ENCODE measurements at places on chromosomes 2 and 18.

DNA sequence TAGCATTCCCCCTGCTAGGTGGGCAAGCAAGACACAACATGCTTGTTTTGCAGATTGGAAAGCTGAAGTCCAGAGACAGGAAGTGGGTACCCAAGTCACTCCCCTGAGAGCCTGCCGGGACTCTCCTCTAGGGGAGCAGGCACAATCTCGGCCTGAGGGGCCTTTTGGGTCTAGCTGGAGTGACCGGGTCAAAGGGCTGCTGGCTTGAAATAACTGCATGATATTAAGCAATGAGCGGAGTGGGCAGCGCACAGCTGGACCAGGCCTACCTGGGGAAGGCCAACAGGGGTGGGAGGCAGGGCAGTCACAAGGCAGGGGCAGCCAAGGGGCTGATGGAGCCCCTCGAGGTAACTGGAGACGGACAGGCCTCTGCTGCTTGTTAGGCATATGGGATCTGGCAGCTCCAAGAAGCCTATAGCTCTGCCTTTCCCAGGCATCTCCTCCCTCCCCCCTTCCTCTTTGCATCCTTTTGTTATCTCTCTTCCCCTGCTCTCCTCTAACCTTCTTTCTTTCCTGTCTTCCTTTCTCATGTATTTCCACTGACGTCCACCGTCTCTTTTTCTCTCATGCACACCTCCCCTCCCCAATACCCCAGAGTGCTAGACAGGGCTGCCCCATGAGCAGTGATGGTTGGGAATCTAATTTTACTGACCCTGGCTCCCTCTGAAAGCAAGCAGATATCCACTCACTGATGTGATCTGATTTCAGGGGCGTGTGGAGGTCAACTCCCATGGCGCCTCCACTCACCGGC, 237.5 kb downstream of the LOXHD1 start:
- DNase-seq, result no peak

- DNase-seq, result no peak
Measured at GRCh38 chr2:72745679-72746368, 80.0 kb downstream of the EXOC6B start.

DNA sequence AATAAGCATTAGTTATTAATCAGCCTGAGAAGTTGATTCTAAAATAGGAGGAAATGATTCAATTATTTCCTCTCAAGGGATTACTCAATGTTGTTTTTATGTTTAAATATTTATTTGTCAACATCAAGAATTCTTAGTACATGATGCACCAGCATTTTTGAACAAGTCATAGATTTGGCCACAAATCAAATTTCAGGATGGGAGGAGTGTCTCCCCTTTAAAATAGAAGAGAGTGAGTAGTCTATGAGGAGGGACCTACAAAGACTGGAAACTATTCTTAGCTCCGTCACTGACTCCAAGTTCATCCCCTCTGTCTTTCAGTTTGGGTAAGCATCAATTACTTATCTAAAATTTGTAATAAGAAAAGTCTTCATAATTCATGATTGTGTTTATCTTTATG, 18.6 kb upstream of the IL18R1 start:
- DNase-seq, result no peak

DNA sequence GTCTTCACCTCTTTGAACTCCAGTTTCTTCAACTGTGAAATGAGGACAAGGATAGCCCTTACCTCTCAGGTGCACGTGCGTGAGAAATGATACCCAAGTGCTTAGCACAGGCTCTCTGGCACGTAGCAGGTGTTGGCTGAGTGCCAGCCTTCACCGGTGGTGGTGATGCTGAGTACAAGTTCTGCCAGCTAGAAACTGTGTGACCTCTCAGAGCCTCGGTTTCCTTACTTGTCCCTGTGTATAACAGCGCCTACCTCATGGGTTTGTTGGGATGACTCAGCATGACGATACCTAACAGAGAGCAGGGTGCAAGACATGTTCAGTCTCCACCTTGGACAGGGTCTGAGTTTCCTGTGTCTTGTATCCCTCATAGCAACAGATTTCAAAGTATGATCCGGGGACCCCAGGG, 205.1 kb downstream of the TNS1 start:
- no peak for DNase-seq

- DNase-seq, result no peak
Measured at GRCh38 chr2:74083750-74084149, 64.0 kb downstream of the BOLA3 start.

DNA sequence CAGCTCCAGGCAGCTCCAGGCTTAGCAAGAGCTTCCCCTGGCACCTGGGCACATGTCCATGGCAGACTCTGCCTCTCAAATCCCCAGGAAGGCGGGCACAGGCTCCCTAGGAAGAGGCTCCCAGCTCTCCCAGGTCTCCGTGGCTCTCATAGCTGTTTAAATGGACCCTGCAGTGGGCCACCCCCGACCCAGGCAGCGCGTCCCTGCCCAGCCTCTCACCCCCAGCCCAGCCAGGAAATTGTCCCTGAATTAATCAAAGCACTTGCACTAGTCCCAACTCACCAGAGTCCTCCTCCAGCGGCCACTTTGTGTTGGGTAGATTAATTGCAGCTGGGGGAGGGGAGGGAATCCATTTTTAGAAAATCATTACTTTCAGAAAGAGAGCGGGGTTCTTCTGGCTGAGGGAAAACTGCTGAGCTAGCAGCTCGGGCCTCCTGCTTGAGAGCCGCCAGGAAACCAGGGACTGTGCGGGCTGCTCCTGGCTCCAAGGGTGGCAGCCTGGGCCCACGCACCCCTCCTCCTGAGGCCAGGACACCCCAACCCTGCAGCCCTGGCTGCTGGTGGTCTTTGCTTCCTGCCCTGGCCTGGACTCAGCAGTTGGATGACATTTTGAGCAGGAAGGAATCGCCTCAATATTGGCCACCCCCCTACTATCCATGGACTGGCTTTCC, 36.0 kb downstream of the SMAD7 start:
- no peak for DNase-seq

DNA sequence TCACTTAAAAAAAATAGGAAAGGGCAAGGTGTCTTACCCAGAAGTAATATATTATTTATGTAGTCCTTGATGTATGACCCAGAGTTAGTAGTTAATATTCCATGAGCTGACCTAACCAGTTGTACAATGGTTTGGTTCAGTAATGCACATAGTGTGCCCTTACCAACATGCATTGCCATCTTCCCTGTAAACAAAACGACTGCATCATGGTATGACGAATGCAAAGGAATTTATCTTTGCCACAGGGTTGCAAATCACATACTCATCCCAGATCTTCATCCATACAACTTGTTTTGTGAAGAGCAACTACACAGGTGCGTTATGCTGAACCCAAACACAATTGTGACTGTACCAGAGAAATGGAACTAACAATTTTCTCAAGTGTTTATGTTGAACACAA, 68.9 kb upstream of the ZSWIM2 start:
- DNase-seq, result no peak

- no peak for DNase-seq
Measured at GRCh38 chr18:76380791-76381405, 114.1 kb downstream of the ZNF516 start.

GRCh38 chr2:63764630-63765029, 77.1 kb upstream of the UGP2 start:
- no peak for DNase-seq

GRCh38 chr2:191304939-191305875, 60.0 kb downstream of the MYO1B start:
- peak; percentile 90 for DNase-seq

DNA sequence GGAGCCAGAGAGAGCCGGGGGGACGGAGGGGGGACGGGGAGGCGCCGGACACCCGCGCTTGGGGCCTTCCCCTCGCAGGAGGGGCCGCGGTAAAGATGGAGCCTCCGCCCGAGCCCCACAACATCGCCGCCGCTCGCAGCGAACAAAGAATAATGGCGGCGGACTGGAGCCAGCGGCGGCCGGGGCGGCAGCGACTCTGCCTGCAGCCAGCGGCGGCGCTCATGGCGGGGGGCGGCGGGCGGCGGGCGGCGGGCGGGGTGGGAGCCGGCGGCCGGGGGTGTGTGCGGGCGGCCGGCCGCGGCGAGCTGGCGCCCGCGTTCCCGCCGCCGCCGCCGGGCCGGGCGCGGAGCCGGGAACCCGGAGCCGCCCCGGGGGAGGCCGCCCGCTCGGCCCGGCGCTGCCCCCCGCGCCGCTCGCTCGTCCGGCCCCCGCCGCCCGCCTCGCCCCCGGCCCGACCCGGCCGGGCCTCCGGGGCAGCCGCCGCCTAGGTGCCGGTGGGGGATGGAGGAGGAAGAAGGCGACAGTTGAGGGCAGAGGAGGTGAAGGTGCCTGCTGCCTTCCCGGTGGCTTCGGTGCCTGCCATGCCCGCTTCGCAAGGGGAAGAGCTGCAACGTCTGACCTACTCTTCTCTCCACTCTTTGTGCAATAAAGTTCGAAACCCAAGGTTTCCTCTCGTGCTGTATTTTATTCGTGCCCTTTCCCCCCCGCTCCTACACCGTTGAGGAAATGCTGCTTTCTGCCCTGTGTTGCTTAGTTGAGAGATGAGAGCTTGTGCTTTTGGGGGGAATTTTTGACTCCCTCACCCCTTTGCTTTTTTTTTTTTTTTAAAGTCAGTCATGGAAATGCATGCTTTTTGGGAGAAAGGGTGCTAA, 634 bp downstream of the CREB1 start:
- no peak for DNase-seq

GRCh38 chr2:201233192-201233811, 27.0 kb upstream of the CASP8 start:
- no peak for DNase-seq

- peak; percentile 79 for DNase-seq
Measured at GRCh38 chr2:73418343-73418742, 32.7 kb downstream of the ALMS1 start.

DNA sequence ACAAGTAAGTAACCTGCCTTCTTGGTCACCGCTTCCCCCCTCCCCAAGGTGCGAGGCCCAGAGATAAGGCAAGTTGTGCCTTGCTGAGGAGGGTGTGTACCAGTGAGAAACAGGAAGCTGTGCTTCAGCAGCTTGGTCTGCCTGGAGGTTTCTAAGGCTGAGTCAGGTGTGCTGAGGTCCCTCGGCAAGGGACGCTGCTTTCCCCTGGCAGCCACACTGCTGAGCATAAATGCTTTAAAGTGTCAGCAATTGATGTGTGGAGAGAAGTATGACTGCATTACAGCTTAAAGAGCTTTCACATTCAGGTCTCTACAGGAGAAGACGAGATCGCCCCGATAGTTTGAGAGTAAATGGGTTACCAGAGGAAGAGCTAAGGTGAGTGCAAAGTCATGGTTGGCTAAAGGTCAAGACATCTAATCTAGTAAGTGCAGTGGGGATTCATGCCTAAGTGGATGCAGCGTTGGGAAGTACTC, 86.9 kb downstream of the LIMS1 start:
- DNase-seq, result no peak

DNA sequence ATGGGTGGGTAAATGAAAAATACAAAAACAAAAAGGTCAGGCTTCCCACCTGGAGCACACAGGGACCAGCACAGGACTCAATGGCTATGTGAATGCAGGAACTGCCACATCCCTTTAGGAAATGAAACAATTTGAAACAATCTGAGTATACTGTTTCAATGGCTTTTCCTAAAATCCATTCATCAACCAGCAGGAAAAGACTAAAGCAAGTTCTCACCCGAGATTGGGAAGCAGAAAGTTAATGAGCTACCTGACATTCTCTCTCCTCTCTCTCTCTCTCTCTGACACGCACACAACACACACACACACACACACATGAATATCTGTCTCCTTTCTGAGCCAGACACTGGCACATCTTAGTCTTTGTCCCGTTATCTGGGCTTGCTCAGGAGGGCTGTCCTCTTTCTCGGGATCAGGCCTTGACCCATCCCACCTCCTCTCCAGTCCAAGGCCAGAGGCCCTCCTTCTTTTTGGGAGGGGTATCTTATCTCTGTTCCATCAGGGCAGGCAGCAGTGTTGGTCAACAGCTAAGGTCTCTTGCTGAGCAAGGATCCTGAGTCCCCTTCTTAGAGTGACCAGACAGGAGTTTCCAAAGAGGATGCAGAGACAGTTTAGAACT, 11.6 kb upstream of the LRRFIP1 start:
- DNase-seq, result no peak

- no peak for DNase-seq
Measured at GRCh38 chr18:62788876-62789275, 73.5 kb downstream of the PHLPP1 start.

DNA sequence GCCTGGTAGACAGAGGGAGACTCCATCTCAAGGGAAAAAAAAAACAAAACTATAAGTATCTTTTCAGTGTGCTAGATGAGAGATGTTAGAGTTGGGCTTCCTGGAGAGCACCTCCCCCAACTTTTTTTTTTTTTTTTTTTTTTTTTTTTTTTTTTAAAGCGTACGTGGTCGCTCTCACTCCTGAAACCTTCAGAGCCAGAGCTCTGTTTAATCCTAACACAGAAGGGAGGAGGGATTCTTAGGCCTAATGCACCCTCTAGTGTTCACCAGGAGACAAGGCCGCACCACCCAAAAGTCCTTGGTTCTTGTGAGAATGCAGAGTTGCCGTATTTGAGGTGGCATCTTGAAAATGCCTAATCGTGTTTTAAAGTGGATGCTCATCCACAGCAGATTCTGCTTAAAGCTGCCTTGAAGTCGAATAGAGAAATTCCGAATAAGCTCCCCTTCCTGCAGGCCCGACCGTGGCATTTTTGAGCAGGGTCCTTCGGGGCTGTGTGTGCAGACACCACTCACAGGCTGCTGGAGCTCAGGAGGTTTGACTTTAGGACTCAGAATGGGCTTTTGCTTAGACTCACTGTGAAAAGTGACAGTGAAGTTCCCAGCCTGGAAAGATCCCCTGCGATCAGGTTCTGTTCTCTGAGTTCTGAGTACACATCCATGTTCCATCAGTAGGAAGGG, 252.6 kb downstream of the AGAP1 start:
- DNase-seq, result peak; percentile 66

DNA sequence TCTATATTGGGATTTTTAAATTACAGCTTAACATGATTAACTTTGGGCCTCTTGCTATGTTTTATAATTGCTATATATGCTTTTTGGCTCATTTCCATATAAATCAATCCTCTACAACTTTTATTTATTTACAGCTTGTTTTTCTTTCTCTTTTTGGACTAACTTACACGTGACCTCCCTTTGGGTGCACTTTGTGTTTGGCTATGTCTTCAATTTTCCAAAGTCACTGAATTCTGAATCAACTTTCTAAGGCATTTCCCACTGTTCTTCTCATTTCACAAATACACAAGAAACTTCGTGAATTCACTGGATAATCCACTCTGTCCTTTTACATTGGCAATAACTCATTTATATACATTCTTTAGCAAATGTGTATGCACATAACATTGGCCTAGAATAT, 5.4 kb upstream of the CPS1 start:
- no peak for DNase-seq

- DNase-seq, result no peak
Measured at GRCh38 chr2:30620102-30620501, 173.1 kb downstream of the LCLAT1 start.

DNA sequence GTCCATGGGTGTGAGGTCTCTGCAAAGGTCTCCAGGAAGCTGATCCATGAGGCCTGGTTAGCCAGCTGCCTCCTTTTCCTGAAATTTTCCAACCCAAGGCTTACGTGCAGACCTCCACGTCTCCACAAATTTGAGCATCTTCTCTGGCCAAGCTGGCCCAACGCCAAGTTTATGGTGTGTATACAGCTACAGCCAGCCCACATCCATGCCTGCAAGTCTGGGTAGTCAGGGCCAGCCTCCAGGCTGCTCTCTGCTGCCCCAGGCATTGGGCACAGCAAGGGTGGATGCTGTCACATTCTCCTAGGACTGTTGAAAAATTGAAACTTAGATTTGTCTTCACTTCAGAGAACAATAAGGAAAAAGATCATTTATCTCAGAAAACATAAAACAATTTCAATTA, 525.5 kb upstream of the CHAC2 start:
- no peak for DNase-seq

All from GM04504 (cell line).